Uterus (tissue), 4 donors: ENCODE measurements at places on chromosomes 3 and 15. TPM values are rescaled to one million over a fixed set of nuclear protein-coding genes. Genes with fewer than 3 reads are reported as not detected.

The SAXO2 gene
- 0.29 TPM for total RNA-seq

The WDR93 gene
- total RNA-seq: 1.5 TPM

The P2RY12 gene
- 0.95 TPM for total RNA-seq

The CHST14 gene
- total RNA-seq: 25.5 TPM

The TEX55 gene
- total RNA-seq: not detected

The CDHR4 gene
- not detected for total RNA-seq

The LEKR1 gene
- 4.8 TPM for total RNA-seq
